ENCODE measurements at places on chromosomes 6 and 20.

GRCh38 chr6:39983193-39983592, 48.9 kb upstream of the MOCS1 start:
- no peak for DNase-seq

DNA sequence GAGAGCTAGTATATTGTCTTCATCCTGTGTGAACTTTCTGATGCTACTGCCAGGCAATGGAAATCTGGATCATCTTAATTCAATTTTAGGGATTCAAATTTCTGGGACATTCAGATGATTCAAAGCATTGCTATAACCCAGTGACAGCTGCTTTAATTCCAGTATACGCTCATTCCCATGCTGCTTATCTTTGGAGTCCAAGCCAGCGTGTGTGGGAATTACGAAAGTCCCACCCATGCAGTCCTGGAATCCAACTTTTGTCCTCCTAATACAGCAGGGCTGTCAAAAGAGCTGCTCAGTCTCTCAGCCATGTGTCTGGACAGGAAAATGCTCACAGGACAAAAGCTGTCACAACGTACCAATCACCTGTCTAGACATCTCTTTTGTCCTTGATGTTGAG, 219.8 kb downstream of the LAMA2 start:
- no peak for DNase-seq

- no peak for DNase-seq
Observed at GRCh38 chr6:14921170-14921569, 324.7 kb upstream of the JARID2 start.

GRCh38 chr6:159312206-159312605, 143.0 kb downstream of the FNDC1 start:
- DNase-seq: no peak

GRCh38 chr6:105459049-105459448, 56.2 kb upstream of the PREP start:
- no peak for DNase-seq

DNA sequence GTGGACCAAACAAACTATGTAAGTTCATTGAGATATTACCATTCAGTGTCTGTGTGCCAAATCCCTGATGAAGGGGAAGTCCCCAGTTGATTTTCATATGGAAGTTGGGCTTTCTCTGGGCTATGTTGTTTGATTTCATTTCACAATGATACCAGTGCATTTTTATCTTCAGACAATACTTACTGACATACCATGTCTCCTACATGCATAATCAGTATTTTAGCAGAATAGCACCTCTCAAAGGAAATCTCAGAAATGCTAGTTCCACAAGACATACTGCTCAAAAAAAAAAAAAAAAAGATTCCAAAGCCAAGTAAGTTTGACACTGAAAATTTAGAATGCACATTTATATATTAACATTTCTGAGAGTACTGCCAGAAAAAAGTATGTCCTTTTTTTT, 168.8 kb upstream of the RNF217 start:
- no peak for DNase-seq

- DNase-seq: no peak
Observed at GRCh38 chr20:38156888-38157634, 8.0 kb downstream of the TGM2 start.

Data from activated naive CD4-positive, alpha-beta T cell treated with anti-CD3 and anti-CD28 coated beads for 36 hours (primary cell).